ENCODE measurements at places on chromosomes 12 and 14.

DNA sequence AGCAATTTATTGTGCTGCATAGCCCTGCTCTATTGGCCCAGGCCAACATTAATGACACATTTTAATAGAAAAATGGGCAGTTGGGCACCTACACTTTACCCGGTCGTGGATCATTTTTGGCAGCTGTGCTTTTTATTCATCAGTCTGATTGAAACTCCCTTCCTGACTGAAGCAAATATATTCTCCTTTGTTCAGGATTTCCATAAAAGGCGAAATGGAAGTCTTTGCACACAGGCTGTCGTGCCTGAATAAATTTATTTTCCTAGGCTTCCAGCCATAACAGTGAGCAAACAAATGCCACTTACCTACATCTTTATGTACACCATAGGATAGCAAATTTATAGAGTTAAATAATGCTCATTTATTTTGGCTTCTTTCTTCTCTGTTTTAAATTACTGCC, 480.7 kb upstream of the DCN start:
- DNase-seq, result no peak

DNA sequence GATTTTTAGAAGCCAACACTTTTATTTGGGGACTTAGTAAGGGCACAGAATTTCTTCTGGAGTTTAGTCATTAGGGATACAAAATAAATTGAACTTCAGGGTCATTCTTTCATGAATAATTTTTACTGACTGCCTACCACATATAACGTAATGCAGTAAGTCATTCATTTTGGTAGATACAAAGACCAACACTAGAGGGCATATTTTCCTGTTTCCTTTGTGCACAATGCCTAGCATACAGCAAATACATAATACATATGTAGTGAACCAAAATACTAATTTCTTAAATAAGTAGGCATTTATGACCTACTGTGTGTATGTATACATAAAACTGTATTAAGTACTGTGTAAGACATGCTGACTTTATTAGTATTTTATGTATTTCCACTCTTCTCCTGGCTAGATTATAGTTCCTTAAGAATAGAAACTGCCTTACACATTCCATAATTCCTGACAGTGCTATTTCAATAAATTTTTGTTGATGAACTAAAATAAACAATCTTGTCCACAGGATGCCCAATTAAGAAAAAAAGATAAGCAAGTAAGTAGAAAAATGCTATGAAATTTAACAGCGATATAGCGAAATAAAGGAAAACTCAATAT, 47.9 kb downstream of the PPP1R12A start:
- DNase-seq, result no peak

GRCh38 chr12:14995583-14996425, 23.0 kb downstream of the PDE6H start:
- DNase-seq, result no peak

DNA sequence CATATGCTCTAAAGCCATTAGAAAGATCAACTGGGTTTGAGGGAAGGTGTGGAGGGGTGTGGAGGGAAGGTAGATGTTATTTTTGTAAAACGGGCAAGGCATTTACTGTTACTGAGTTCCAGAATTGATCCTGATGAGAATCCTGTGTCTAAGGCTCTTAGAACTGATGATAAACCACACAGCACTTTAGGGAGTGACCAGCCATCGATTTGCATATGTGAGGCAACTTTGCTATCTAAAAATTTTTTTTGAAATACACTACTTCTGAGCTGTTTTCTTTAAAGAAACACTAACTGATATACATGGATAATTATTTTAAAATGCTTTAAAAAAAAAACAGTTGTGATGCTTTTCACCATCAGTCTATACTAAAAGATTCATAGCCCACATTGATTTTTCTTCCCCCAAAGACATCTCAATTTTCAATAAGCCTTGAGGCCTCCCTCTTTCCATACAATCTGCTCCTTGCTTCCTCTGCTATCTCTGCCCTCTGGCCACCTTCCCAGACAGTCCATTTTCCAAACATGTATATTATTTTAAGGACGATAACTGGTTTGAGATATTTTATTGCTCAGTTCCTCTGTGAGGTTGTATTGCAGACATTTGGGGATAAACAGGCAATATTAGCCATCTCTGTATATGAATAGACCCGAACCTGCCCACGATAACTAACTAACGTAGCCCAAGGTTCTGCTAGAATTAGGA, 265.9 kb downstream of the EFCAB11 start:
- DNase-seq, result no peak

DNA sequence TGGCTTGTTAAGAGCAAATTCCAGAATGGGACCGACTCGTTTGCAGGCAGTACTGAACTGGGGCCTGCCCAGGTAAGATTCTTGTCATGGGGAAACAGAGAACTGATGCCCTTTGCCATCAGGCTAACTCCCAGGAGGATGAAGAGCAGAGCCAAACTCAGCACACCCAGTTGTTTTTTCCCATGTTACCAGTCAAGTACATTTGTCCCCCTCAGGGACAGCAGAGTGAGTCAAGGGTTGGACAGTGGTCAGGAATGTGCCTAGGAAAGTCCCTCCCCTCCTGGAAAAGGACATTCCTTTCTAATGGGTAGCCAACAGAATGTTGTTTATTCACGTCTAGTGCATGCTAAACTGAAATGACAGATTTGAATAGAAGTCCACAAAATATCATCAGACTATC, 1.6 kb downstream of the ART4 start:
- no peak for DNase-seq

DNA sequence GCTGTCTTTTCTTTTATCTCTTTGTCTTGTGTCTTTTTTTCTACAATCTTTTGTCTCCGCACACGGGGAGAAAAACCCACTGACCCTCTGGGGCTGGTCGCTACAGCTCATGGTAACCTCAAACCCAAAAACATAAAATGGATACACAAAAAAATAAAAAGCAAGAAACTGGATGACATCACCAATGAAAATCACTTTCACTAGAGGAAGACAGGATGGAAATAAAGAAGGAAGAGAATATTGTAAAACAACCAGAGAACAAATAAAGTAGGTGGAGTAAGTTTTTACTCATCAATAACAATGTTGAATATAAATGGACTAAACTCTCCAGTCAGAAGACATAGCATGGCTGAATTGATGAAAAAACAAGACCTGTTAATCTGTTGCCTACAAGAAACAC, 17.6 kb downstream of the MIPOL1 start:
- no peak for DNase-seq
